Liver (tissue), 10 donors: ENCODE measurements at places on chromosomes 1 and 21. TPM values are rescaled to one million over a fixed set of nuclear protein-coding genes. Genes with fewer than 3 reads are reported as not detected.

The NOC2L gene
- 28.7 TPM for total RNA-seq

The KRTAP25-1 gene
- total RNA-seq, result not detected

The SLAMF9 gene
- total RNA-seq, result 0.25 TPM

The WNT2B gene
- total RNA-seq, result 0.92 TPM

The S100A10 gene
- total RNA-seq, result 23.1 TPM

The KRTAP21-2 gene
- total RNA-seq, result not detected

The LAMC2 gene
- 0.42 TPM for total RNA-seq
